Cardiac fibroblast (primary cell): ENCODE measurements at places on chromosomes 6 and 20.

GRCh38 chr6:122246906-122247658 is 152.4 kb upstream of the HSF2 start:
- DNase-seq = no peak

GRCh38 chr20:41143354-41143753 is 6.0 kb downstream of the PLCG1 start:
- no peak for DNase-seq

DNA sequence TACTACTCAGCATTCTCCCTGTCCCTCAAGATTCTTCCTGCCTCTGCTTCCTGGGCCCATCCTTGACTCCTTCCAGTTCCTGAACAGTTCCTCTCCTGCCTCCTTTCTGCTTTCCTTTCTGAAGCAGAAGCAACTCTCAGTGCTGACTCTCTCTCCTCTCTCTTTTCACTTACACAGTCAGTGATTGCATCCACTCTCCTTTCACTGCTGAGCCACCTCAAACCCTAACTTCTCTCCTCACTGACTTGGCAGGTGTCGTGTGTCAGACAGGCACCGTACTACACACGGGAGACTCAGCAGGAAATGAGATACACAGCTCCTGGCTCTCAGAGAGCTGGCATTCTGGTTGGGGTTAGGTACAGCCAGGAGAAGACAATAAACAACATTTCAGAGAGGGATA is 5.6 kb downstream of the ABHD16A start:
- peak; percentile 13 for DNase-seq

GRCh38 chr6:34005901-34006531 is 139.9 kb downstream of the GRM4 start:
- DNase-seq = no peak

GRCh38 chr6:14166839-14167238 is 49.3 kb downstream of the CD83 start:
- DNase-seq = no peak

DNA sequence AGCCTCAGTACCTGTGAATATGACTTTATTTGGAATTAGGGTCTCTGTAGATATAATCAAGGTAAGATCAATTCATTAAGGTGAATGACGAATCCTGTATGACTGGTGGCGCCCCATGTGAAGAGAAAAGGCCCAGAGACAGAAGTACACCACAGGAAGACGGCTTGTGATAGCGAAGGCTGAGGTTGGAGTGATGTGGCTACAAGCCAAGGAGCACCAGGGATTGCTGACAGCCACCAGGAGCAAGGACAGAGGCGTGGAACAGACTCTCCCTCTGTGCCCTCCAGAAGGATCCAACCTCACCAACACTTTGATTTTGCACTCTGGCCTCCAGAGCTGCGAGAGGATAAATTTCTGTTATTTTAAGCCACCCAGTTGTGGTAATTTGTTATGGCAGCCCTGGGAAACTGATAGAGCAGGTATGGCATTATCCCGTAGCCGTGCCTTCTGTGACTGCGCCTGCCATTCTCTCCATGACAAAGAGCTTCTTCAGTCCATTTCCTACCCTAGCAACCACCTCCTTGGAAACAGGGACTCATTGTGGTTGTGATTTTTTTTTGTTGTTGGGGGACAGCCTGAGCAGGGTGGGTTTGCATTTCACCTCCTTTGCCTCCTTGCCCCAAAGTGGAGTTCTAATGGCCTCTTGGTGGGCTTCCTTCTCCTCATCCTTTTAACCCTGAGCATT is 29.6 kb downstream of the PTK7 start:
- no peak for DNase-seq

DNA sequence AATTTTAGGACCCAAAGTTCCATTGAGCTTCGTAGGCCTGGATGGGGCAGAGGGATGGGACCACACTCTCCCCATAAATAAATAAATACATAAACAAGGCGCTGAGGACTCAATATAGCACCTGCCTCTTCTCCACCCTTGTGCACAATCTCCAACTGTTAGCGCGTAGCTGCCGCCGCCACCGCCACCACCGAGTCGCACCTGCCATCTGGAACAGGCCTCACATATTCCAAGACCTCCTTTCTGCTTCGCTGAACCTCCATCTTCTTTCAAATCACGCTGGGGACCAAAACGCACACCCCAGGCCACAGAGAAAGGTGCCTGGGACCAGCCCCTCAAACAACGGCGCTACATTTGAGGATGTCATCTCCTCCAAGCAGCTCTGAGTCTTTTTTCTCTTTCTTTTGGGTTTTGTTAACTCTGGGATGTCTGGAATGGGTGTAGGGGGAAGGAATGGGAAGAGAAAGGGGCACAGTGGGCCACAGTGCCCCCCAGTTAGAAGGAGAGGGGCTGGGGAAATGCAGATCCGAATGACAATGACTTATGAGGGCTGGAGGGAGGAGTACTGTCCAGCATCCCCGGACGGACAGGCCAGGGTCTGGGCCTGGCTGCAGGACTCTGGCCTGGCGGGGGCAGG is 49.7 kb downstream of the NOL4L start:
- no peak for DNase-seq

DNA sequence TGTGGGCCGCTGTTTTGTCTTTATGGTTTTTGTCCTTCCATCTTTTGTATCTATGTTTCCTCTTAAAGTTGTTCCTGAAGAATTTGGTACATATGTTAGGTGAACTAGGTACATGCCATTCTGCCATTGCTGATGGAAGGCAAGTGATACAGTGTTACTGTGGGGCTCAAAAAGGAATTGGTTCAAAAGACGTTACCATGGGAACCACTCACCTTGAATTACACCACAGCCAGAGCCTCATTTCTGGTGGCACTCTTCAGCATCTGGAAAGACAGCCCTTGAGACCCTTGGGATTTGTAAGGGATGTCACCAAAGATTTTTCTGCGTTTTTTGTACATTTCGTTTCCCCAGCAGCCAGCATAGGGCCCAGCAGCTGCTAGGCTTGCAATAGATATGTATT is 31.9 kb downstream of the TMEM181 start:
- no peak for DNase-seq

DNA sequence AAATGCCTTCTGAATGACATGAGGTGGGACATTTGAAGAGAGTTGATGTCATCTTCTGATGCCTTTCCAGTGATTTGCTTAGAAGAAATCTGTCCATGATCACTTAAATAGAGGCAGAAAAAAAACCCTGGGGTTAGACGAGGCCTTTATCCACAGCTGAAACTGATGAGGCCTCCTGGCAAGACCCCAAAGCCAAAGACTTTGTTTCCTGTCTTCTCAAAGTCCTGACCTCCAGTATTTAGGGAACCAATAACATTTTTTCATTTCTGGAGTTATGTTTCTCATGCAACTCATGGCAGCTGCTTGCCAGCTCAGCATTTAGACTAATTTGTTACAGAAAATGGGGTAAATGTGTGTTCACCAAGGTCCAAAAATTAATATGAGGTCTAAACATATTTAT is 248.0 kb upstream of the PRDM1 start:
- DNase-seq = no peak

DNA sequence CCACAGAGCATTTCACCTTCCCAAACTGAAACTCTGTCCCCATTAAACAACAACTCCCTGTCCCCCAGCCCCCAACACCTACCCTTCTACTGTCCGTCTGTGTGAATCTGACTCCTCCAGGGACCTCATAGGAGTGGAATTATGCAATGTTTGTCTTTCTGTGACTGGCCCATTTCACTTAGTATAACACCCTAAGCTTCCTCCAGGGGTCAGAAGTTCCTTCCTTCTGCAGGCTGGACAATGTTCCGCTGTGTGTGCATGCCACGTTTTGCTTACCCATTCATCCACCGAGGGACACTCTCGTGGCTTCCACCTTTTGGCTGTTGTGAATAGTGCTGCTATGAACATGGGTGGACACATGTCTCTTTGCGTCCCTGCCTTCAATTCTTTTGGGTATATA is 37.6 kb upstream of the MPC1 start:
- DNase-seq = peak; percentile 70

DNA sequence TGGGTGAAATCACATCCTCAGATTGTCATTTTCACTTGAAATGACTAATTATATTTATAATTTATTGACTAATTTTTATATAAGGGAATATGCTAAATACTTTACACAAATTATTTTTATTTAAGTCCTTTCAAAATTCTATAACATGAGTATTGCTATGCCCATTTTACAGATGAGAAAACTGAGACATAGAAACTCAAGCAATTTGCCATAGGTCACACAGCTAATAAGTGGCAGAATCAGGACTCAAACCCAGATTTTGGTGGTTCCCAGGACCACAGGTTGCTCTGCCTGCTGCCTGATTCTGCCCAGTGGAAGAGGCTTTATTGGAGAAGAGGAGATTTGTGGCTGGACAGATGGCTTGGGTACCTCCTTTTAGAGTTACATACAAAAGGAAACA is 4.9 kb downstream of the ALDH8A1 start:
- DNase-seq = no peak

GRCh38 chr6:133980168-133980567 is 27.1 kb downstream of the TBPL1 start:
- DNase-seq = no peak

DNA sequence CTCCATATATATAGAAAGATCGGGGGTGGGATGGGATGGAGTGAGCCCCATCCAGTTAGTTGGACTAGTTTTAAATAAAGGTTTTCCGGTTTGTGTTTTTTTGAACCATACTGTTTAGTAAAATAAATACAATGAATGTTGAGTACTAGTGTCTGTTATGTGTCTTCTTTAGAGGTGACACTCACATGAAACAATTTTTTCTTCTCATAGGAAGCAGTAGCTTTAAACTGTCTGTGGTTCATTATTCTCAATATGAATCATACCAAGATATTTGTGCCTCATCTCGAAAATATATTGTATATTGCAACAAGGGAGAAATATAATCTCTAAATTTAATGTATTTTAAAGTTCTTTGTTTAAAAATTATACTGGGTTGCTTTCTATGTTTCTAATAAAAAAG is 33.4 kb downstream of the HSF2 start:
- DNase-seq = peak; percentile 30

GRCh38 chr20:36941401-36941835 is 10.1 kb downstream of the SAMHD1 start:
- DNase-seq = no peak

DNA sequence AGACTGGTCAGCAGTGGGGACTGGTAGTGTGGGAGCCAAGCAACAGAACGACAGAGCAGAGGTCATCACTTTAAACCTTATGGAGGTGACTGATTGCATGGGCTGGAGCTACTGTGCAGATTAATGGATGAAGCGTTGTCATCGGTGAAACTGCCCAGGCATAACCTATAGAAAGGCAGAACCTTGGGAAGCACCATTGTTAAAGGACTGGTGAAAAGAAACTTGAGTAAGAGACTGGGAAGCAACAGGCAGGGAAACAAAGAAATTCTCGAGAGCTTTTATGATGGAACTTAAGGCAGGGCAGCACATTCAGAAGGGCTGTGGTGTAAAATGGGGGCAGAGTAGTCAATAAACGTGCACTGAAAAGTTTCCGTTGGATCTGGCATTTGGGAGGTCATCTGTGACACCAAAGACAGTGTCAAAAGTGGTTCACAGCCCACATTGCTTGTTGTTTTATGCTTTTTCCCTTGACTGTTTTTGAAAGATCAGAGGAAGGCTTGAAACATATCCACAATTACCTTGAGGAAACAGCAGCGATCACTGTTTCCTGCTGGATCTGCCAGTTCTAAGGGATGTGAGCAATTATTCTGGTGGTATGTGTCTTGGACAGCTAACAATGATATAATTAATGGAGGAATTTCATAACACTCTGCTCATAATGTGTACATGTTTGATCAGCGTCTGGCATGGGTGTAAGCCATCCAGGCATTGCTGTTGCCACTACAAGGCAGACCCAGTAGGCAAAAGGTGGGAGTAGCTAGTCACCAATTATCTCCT is 62.7 kb downstream of the LRRC1 start:
- DNase-seq = no peak

GRCh38 chr6:63816401-63816981 is 180.9 kb downstream of the PHF3 start:
- DNase-seq = peak; percentile 34

DNA sequence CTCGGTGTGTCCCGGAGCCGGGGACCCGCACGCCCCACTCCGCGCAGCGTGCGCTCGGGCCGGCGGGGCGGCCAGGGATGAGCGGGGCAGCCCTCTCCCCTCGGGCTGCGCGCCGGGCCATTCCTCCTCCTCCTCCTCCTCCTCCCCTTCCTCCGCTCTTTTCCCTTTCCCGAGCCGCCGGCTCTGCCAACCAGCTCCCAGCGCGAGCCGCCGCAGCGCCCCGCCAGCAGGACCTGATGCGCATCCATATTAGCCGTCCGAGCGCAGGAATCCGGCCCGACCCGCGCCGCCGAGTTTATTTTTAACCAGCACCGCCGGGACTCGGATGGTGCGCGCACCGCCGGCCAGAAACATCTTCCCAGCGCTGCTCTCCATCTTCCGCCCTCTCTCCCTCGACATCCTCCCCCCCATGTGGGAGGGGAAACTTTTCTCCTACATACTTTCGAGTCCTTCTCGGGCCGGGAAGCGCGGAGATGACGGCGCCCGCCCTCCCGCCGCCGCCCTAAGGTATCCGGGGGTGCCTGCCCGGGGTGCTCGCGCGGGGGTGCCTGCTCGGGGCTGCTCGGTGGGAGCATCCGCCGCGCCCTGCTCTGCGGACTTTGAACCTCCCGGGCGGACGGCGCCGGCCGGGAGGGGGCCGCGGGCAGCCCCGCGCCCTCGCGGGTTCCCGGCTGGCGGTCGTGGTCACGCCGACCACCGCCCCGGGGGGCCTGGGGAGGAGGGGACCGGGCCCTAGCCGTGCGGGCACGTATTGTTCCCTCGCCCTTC is 619 bp downstream of the RREB1 start:
- DNase-seq = peak; percentile 57

GRCh38 chr6:42418724-42419123 is 33.0 kb downstream of the TRERF1 start:
- DNase-seq = no peak

DNA sequence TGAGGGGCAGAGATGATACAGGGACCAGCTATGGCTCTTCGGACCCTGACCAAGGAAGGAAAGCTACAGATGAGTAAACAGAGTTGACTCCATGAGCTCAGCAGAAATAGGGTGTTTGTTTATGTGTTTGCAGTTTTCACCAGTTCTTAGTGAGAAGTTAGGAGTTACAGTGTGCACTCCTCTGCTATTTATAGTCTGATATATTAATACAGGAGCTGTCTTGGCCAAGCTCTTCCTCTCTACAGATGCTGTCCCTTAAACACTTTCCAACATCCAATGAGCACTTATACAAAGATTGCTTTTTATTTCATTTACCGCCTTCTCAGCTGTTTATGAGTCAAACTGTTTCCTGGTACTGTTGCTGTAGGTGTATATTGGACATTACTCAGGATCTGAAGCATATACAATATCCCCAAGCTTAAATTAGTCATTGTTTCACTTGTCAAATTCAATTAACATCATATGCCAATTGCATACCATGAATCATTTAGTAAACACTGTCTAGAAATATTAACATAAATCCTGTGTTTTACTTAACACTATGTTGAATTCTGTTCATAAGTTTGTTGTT is 618.0 kb downstream of the PRKN start:
- no peak for DNase-seq

- DNase-seq = peak; percentile 28
Measured at GRCh38 chr6:42571611-42572342, 7.9 kb downstream of the UBR2 start.

- DNase-seq = no peak
Measured at GRCh38 chr6:13765570-13765969, 48.8 kb downstream of the MCUR1 start.

- peak; percentile 47 for DNase-seq
Measured at GRCh38 chr20:10665027-10665561, 8.7 kb downstream of the JAG1 start.

GRCh38 chr20:48604426-48604825 is 223.4 kb downstream of the PREX1 start:
- no peak for DNase-seq
